ENCODE measurements at places on chromosomes 3 and 15.

DNA sequence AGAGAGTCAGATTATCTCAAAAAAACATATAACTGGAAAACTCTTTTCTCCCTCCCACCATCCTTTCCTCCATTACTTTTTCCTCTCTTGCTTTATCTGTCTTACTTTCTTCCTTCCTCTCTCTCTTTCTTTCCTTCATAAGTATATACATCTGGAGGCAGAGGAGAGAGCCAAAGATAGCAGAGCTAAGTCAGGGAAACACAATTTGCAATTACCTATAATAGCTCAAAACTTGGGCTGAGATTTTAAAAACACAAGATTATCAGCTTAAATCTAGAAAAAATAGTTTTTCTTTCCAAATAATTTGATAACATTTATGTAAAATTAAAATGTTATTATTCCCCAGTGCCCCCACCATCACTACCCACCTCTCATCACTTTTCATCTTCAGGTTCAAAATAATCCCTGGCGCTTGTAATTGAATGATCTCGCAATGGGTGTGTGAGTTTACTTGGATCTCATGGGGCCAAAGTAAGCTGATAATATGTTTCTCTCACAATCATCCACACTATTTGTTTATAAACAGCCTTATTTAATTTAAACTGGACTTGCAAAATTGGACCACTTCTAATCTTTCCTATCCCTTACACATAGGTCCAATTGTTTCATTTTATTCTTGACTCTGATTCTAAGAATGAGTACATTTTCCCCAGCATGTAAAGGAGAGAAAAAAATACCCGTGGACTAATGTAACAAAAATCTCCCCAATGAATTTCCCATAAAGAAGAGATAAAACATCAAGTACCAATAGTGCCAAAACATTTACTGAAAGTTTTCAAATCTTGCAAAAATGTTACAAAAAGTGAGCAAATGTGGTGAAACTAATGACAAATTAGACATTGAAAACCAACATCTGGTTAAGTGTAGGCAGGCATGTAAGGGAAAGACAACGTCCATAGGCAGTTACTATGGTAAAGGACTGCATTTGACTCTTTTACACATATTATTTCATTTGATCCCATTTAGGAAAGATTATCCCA, 236.9 kb downstream of the DTWD1 start:
- DNase-seq: no peak

DNA sequence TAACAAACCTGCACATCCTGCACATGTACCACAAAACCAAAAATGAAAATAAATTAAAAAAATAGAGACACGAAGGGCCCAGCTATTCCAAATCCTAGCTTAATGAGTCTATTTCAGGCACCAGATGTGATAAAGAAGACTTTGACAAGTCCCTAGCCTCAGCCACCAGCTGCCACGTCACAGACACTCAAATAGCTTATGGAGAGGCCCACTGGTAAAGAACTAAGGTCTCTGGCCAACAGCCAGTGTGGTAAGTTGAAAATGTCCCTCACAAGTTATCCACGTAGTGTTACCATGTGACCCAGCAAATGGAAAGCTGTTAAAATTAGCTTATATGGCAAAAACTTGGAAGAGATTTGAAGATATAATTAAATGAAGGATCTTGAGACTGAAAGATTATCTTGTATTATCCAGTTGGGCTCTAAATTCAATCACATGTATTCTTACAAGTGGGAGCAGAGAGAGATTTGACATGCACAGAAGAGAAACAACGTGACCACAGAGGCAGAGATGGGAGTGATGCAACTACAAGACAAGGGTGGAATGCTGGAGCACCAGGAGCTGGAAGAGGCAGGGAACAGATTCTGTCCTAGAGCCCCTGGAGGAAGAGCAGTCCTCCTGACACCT, 10.9 kb downstream of the ACSBG1 start:
- no peak for DNase-seq

GRCh38 chr3:104907507-104907906, 459.2 kb upstream of the ALCAM start:
- no peak for DNase-seq

DNA sequence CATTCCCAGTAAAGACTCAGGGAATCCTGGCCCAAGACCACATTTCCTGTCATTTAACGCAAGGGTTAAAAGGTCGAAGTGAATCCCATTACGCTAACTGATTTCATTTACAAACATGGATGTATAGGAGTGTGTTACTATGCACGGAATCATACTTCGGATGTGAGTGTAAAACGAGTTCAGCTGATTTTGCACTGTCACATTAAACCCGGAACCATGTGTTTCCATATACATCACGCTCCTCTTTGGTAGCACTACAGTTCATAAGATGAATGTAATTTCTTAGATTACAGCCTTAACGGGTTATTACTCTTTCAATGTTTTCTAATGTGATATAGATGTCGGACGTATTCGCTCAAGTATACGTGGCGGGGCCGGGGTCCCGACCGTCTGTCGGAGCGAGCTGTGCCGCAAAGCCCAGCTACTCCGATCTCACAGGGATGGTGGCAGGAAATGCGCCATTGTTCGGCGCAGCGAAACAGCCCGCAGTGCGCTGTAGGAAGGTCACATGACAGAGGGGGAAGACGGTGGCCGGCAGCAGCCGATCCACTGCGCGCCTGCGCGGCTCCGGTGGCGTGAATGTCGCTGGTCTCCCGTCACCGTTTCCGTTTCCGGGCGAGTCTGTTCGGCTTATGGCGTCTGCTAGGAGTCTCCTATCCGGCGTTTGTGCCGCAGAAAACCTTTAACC, 97.3 kb downstream of the NPAP1 start:
- no peak for DNase-seq

DNA sequence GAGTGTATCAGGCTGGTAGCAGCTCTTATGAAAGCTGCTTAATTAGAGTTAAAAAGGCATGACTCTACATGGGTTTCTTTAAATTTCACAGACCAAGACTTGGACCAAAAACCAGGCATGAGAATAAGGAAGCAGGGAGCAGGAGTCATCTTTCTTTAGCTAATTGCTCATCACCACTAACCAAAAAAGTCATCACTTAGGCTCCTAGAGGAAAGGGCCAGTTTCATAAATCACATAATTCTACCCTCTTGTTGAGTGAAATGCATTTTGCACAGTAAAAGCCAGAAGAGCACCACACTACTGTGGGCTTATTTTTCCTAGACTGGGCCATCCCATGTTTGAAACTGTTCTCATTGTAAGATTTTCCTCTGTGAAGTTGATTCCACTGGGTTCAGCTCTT, 175.6 kb downstream of the GREM1 start:
- DNase-seq: no peak

DNA sequence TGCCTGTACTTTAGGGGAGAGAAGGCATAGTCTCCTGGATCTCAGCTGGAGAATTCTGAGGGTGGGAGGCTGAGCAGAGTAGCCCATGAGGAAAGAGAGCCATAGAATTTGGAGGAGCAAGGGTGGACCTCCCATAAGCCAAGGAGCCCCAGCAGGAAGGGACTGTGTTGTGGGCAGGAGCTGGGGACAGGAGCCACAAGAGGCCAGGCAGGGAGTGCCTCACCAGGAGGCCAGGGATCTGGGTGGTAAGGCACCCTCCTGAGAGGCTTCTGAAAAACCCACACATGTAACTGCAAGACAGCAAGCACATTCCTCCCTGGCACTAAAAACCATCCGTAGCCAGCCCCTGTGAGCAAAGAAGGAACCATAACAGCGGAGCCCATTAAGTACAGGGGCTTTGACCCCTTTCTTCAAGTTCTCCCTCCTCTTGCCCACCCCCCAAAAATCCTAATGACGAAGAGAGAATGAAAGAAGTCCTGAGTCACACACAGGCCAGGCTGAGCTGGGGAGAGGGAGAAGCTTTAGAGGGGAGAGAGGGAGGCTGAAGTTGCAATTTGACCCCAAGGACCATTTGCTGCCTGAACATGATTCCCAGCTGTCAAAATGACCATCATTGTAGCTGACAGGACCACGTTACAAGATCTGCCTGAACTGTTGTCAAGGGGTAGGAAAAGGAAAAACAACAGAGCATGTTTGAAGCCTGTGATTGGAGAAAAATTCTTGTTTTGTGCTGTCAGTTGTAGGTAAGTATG, 82.6 kb downstream of the TRIM42 start:
- DNase-seq: no peak

All from Caco-2 (cell line).